NCI-H1930 (cell line): ENCODE measurements at places on chromosomes 4 and X.

GRCh38 chr4:128737098-128737513 is 72.4 kb upstream of the JADE1 start:
- DNase-seq, result no peak

GRCh38 chr4:40409835-40410234 is 74.7 kb downstream of the CHRNA9 start:
- DNase-seq, result no peak

DNA sequence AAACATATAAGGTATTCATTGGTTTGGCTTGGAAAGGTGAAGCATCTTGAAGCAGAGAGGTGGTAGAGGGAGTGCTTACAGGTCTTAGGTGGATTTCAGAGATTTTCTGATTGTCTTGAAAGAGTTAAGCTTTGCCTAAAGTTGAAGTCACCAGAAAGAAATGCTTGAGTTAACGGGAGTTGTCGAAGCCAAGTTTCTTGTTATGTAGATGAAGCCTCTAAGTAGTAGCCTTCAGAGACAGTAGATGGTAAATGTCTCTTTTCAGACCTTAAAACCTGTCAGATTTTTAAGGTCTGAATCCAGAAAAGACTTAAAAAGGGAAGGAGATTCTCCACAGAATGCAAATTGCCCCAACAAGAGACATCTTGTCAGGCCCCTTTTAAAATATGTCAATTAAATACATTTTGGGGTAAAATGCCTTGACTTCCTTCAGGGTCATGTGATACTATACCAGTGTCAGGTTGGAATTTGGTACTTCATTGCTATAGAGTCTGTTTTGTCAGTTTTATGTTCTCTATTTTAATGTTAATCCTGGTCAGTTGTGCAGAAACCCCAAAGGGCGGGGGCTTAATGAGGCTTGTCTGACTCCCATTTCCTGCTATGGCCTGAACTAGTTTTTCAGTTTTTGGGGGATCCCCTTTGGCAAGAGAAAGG is 81.0 kb downstream of the PCDH18 start:
- no peak for DNase-seq

- no peak for DNase-seq
These were observed 81.5 kb upstream of the PSAPL1 start for GRCh38 chr4:7516096-7516772.

DNA sequence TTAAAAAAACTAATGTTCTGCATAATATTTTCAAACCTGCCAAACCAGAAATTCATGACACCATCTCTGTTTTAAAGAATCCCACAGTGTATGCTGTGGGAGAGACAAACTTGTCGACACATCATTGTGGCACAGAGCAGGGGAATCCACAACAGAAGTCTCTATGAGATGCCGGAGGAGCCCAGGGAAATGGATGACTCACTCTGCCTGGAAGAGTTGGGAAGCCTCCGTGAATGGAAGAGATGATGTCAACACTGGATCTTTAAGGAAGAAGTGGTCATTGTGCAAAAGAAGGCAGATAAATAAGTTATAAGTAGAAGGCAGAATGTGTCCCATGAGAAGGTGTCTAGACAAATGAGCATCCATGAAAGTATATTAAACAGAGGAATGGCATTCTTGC is 595.1 kb downstream of the RAB28 start:
- DNase-seq, result no peak

GRCh38 chr4:155954118-155954685 is 536 bp upstream of the CTSO start:
- DNase-seq, result no peak

DNA sequence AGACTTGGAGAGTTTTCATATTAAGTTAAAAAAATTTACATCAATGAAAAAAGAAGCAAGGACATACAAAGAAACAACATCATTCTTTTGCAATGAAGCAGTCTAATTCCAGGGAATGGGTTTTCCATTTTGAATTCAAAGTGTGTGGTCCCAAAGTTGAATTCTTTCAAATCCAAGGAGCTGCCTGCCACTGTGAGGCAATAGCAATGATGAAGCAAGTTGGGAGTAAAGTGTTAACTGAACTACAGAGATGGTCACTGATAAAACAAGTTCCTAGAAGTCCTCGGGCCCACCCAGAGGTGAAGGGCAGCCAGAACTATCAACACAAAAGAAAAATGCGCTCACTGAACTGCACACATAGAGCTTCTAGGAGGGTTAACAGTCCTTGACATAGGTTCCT is 115.9 kb downstream of the RAB28 start:
- no peak for DNase-seq

DNA sequence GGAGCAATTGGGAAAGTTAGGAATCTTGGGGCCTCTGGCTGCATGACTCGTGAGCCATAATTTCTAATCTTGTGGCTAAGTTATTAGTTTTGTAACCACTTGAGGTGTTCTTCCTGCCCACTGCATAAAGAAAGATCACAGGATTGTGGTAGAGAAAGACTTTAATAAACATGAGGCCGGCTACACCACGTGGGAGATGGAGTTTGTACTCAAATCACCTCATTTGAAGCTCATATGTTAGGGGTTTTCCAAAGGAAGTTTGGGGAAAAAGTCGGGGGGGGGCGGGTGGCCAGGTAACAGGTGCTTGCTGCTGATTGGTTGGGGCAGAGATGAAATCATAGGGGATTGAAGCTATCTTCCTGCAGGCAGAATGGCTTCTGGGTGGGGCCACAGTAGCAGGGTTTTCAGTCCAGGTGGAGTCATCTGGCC is 287.8 kb downstream of the ZNF674 start:
- DNase-seq, result no peak

GRCh38 chrX:96403446-96403845 is 281.2 kb upstream of the DIAPH2 start:
- DNase-seq, result no peak

DNA sequence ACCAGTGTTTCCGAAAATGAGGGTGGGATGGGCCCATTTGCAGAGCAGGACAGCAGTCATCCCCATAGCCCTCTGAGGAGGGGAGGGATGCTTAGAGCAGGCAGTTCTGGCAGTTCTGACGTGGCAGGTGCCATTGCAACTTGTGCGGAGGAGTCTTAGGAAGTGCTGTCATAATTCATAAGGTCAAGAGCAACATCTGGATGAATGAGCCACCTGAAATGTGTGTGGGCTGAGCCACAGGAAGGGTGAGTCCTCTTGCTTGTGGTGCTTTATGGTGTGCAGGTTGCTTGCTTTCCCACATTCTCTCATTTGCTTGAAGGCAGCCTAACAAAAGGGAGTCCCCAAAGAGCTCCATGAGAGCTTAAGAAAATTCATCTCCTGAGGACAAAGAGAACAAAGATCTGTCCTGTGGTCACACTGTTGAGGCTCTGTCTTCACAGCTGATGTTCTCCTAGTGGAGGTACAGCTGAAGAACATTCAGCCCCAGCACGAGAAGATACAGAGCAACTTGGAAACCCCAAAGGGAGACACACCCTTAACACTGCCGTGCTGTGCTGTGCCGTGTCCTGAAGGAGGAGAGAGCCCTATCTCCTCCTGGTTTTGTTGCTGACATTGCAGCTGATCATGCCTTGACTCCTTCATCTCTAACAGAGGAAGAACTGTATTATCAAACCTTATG is 60.3 kb downstream of the DLG3 start:
- no peak for DNase-seq

DNA sequence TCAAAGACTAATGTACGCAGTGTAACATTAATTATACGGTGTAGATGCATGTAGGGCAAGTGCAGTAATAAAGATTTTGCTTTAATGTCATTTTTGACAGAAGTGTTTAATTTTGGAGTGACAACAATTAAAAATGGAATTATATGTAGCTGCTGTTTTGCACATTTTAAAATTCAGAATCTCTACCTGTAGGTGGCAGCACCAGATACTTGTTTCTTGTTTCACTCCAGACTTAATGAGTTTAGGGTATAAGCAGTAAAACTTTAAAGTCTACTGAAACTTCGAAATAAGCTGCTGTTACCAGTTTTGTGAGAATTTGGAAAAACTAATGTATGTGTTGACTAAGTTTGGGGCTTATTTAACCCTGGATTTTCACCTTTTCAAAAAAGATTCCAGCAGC is 144.9 kb downstream of the POLA1 start:
- DNase-seq, result no peak

DNA sequence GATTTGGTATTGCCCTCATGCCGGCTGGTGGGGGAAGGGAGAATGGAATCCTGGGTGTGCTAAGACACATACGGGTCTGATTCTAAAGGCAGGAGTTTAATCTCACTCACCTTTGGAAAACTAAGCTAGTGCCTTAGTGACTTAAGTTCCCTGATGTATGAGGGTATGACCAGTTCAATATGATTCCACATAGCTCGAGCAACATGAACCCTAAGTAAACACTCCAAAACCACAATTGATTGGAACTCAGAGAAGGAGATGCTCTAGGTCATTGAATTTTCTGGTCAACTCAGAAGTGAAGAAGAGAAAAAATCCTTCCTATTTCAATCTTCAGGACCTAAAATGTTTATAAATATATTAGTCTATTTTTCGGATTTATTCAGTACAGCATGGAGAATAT is 420.1 kb upstream of the INTU start:
- no peak for DNase-seq

DNA sequence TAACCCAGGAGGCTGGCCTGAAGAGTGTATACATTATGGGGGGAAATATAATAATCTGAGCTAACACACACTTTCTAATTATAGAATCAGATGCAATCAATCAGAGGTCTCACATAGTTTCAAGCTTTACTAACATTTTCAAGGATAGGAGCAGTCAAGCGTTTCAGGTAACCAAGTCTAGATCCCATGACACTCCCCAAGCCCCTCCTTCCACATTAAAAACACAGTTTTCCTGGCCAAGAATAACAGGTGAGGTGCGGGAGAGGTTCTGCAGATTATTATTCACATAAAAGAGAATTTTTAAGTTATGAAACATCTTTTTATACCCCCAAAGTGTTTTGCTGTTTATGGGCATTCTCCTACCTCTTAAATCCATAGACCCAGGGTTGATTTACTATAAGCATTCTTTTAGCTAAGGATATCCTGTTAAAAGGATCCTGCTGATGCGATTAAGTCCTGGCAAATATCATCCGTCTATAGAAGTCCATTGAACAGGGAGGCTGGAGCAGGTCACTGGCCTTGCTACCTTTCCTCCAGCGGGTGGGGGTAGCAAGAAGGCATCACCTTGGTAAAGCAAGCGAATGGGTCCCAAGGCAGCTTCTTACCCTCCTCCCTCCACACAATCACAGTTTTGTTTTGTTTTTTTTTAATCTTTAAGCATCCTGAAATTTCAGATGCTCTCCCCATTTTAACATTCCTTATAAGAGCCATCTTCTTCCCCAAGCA is 104.7 kb upstream of the GPM6A start:
- no peak for DNase-seq

DNA sequence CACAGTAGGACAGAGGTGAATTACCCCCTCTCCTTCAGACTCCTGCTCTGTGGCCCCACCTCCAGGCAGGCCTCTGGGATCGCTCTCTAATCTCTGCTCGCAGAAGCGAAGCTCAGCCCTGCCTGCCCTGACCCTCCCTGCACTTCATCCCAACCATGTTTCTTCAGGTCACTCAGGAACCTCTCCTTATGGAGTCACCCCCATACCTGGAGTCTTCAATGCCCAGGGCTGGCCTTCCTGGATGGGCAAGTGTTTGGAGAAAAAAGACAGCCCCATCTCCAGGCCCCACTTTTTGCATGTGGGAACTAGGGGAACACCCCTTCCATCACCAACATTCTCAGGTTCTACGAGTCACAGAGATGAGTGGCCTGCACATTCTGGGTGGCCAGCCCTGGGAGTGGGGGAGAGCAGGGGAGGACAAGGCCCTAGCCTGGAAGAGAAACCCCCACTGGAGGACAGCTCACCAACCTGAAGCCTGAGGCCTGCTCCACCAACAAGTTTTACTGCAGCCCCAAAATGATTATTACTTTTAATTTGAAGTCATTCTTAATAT is 90.8 kb downstream of the PPP2R2C start:
- DNase-seq, result no peak

- DNase-seq, result no peak
These were observed 26.4 kb downstream of the NOP14 start for GRCh38 chr4:2936773-2937145.

GRCh38 chr4:38082021-38082420 is 121.8 kb downstream of the PTTG2 start:
- no peak for DNase-seq

GRCh38 chrX:6965729-6966128 is 181.8 kb upstream of the STS start:
- no peak for DNase-seq

- no peak for DNase-seq
These were observed 14.3 kb downstream of the CBR4 start for GRCh38 chr4:168995537-168996295.

- DNase-seq, result no peak
These were observed 8.9 kb upstream of the HAND2 start for GRCh38 chr4:173538909-173539445.

DNA sequence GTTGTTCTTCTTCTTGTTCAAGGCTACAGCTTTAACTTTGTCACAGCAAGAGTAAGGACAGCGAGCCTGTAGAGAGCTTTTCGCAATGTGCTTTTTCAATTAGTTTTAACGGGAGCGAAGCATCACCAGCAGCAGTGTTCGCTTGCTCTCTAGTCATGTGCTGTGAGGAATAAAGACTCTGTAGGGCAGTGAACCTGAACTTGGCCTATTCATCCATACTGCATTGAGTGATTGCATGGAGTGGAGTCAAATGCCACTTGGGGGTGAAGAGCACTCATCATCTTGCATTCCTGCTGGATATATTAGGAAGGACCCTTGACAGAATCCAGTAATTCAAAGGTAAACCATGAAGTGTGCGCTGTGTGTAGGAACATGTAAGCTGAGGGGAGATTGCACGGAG is 240.0 kb downstream of the FRMPD4 start:
- no peak for DNase-seq

- DNase-seq, result no peak
These were observed 907.7 kb downstream of the RAB28 start for GRCh38 chr4:12576409-12576808.

DNA sequence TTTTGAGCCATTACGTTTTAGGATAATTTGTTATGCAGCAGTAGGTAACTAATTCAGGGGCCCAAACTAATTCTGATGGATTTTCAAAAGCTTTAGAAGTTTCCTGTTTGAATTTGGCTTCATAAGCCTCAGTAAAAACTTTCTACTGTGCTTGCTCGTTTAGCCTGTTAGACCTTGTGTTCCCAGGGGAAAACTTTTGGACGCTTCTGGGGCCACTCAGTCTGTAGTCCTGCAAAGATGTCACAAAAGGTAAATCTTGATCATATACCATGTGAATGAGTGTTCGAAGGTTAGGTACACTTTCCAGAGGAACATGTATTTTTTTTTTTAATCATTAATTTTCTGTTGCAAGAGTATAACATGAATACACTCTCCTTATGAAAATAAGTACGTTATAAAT is 70.7 kb downstream of the SUPT20HL2 start:
- no peak for DNase-seq

- no peak for DNase-seq
These were observed 82.7 kb upstream of the MAML3 start for GRCh38 chr4:140236654-140237169.

GRCh38 chrX:106889468-106889867 is 13.7 kb downstream of the RIPPLY1 start:
- DNase-seq, result no peak
